Urinary bladder (tissue), 4 donors: ENCODE measurements at places on chromosomes 6 and 20. TPM values are rescaled to one million over a fixed set of nuclear protein-coding genes. Genes with fewer than 3 reads are reported as not detected.

GRCh38 chr6:7035837-7036249, 71.9 kb upstream of the RREB1 start:
- DNase-seq = no peak

GRCh38 chr6:110596354-110596753, 119.9 kb upstream of the SLC22A16 start:
- DNase-seq = no peak

DNA sequence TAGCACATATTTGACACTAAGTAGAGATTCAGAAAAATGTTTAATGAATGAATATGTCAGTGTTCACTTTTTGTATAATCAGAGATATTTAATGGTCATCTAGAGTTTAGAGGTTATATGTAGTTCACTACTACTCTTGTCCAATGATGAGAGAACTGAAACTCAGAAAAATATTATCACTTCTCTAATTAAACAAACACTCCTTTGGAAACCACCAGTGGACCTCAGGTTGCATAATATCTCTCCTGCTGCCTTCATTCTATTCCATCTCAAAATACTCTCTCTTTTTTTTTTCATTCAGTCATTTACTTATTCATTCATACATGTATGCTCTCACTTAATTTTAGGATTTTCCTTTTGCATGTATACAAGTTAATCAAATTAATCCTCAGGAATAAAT, 423.1 kb upstream of the RNF217 start:
- DNase-seq = no peak

DNA sequence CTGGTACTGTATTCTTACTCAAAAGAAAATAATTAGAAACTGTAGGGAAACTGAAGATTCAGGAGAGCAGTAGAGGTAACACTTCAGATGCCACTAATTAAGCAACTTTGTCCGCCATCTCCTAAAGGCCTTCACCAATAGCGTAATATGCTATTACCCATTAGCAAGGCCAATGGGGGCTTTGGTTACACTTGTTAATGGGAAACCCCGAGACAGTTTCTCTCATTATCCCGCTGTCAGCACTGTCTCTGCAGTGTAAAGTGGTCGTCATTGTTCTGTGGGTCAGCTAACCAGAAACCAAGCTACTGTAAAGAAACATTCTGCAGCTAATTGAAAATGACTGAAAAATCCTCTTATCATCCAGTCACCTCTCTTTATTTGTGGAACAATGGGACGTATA, 468.0 kb upstream of the POU3F2 start:
- no peak for DNase-seq

- no peak for DNase-seq
Observed at GRCh38 chr6:136226674-136227377, 23.3 kb downstream of the MTFR2 start.

DNA sequence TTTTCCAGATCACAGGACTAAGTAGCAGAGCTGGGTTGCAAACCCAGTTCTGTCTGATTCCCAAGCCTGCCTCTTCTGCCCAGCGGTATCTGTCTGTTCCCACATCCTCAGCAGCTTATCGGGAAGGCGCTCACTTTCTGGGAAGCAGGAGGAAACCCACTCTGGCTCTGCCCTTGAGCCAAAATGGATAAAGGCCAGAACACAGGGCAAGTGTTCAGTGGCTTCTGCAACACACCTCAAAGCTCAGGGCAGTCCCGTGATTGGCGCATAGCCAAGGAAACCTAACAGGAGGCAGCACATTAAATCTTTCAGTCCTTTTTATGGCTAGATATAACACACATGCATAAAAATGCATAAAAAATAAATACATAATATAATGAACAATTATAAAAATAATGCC, 262.2 kb downstream of the NRN1 start:
- no peak for DNase-seq

The PTGIS gene
- polyA plus RNA-seq = 142 TPM

DNA sequence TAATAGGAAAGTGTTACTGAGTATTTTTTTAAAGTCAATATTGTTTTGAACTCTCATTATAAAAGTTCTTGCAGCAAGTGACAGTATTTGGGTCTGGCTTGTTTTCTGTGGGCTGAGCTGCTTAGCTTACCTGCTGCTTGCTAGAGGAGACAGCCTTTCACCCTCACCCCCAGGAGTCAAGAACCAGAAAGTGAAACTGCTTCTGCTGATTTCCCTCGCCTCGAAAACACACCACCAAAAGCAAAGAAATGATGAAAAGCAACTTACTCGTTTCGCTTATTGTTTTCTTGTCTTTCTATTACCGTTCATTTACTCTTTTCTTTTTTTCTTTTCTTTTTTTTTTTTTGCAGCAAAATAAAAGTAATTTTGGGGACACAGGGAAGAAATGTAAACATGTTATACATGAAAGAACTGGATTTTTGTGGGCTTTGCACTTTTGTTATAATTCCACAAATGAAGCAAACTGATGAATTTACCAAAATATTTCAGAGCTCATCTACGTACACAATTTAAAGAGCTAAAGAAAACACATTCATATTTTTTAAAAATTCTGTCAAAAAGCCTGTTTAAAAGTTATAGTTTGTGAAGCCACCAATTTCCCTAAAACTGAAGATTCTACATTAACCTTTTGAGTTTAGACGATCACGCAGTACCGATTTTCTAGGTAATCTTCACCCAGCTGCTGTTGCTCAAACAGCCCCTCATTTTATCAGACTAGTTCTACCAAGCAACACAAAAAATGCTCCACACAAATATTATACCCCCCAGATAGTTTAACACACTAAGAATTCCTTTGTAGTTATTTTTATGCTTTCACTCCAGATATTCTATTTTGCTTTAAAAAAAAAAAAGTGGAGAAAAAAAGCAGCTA, 1.7 kb downstream of the SCML4 start:
- DNase-seq = no peak

The MTFR2 gene
- 0.43 TPM for polyA plus RNA-seq
